ENCODE measurements at places on chromosomes 16 and 17. TPM values are rescaled to one million over a fixed set of nuclear protein-coding genes. Genes with fewer than 3 reads are reported as not detected.

DNA sequence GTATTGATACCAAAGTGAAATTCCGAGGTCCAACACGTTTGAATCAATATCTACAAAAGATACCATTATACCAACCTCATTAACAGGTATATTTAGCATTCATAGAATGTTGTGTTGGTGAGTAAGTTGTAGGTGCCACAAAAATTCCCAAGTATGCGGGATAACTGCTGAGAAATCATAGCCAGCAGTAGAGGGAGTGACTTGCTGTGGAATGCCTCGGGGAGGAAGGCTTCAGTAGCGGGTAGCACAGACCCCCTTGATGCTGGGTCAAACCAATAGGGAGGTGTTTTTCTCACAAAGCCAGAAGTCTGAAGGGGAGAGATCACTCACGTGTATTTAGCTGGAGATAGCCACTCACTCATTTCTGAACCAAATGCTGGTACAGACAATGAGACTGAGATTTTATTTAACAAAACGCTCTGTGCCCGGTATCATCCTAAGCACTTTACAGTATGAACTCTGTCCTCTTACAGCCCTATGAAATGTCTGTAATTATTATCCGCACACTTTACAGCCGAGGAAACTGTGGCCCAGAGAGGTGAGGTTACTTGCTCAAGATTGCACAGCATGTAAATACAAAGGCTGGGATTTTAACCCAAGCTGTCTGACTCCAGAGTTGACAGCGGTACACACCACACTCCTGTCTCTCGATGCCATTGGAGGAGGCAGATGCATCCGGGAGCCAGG lies 23.1 kb downstream of the HSBP1 start:
- H3K36me3 ChIP-seq = no peaks in the 10 kb centered on the region
- no peak overlapping the region for H3K4me3 ChIP-seq
- no peak for DNase-seq
- no peaks in the 10 kb centered on the region for H3K4me1 ChIP-seq
- H3K27ac ChIP-seq = no peak overlapping the region
- H3K27me3 ChIP-seq = no peaks in the 10 kb centered on the region

GRCh38 chr16:66168777-66169176 lies 197.7 kb upstream of the CDH5 start:
- no peak overlapping the region for H3K27ac ChIP-seq
- no peaks in the 10 kb centered on the region for H3K36me3 ChIP-seq
- no peaks in the 10 kb centered on the region for H3K4me1 ChIP-seq
- DNase-seq = no peak
- no peak overlapping the region for H3K4me3 ChIP-seq

GRCh38 chr16:73095885-73096421 lies 48.0 kb upstream of the ZFHX3 start:
- H3K36me3 ChIP-seq = no peaks in the 10 kb centered on the region
- H3K27me3 ChIP-seq = no peaks in the 10 kb centered on the region
- DNase-seq = no peak

RGS9 gene
- 1.5 TPM for total RNA-seq

DNA sequence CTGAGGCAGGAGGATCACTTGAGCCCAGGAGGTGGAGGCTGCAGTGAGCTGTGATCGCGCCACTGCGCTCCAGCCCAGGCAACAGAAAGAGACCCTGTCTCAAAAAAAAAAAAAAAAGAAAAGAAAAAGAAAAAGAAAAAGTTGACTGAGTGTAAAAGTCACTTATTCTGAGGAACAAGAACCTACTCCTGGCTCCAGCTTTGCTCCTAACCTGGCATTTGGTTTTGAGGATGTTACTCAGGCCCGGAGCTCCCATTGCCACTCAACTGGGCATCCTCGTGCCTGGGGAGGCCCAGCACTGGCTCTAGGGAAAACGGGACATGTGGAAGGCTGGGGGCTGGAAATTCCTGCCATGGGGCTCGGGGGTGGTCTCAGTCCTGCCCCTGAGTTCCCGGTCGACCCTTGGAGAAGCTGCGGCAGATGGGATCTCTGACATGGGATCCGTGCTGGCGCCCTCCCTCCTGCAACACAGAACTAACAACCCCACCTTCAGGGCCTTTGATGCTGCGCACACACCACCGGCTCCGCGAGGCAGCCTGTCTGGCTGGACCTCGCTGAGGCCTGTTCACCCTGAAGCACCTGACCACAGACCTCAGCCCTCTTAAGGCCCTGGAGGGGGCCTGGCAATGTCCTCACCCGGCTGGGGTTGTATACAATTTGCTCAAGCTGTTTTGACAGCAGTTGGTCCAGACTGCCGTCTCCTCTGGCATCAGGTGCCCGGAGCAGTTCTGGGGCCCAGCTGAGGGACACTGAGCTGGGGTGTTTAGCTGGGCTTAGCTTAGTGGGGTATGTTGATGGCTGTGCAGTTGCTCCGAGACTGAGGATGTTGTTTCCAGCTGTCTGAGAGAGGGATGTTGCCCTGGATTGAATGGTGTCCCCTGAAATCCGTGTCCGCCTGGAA lies 12.3 kb downstream of the CD7 start:
- H3K4me3 ChIP-seq = no peak overlapping the region
- no peaks in the 10 kb centered on the region for H3K27me3 ChIP-seq
- no peak overlapping the region for H3K27ac ChIP-seq
- no peak for DNase-seq

- H3K27ac ChIP-seq = no peak overlapping the region
- no peaks in the 10 kb centered on the region for H3K27me3 ChIP-seq
- no peak overlapping the region for H3K4me3 ChIP-seq
- H3K36me3 ChIP-seq = peaks cover 100% of the 10 kb centered on the region
- DNase-seq = no peak
These were observed 21.6 kb upstream of the PSMC5 start for GRCh38 chr17:63805591-63805990.

Measured in psoas muscle (tissue), 8 donors.